ENCODE measurements at places on chromosomes 4 and X.

DNA sequence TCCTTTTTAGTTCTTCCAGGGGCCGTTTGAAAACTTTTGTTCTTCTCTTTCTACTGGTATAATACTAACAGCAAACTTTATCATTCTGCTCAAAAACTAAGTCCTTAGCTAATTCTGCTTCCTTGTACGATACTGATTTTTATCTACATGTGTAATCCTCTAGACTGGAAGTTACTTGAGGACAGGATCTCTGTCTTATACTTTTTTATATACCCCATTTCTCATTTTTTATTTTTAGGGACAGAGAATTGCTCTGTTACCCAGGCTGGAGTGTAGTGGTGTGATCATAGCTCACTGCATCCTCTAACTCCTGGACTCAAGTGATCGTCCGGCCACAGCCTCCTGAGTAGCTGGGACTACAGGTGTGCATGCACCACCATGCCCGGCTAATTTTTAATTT, 2.2 kb downstream of the COX7B start:
- no peak for DNase-seq

- DNase-seq: no peak
Measured at GRCh38 chr4:6148506-6149205, 51.7 kb downstream of the JAKMIP1 start.

DNA sequence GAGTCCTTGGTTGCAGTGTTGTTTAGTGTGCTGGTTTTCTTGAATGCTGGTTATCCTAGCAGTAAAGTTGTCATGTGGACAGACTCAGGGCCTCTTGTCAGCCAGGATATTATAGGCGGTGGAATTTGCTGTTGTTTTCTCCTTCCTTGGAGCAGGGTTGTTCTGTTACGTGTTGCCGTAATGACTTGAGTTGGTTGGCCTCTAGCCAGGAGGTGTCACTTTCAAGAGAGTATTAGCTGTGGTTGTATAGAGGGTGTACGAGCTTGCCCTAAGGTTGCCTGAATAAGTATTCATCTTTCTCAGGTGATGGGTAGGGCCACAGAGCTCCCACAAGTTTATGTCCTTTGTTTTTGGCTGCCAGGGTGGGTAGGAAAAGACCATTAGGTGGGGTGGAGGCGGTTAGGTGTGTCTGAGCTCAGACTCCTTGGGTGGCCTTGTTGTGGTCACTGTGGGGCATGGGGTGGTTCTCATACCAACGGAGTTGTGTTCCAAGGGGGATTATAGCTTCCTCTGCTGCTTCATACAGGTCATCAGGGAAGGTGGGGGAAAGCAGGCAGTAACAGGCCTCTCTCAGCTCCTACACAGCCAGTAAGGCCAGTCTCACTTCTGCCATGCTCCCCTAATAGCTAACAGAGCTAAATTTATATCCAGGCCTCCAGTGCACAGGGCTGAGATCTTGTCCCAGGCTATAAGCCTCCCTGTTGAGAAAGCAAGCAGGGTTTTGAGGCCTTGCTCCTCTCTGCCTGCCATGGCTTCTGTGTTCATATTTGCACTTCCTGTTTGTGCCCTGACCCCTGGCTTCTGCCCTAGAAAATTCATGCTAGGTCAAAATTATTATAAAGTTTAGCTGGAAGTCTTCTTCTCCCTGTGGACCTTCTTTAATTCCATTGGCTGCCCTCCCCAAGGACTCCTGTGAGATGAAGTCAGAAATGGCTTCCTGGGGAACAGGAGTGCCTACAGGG, 594.7 kb downstream of the RAPGEF2 start:
- no peak for DNase-seq

DNA sequence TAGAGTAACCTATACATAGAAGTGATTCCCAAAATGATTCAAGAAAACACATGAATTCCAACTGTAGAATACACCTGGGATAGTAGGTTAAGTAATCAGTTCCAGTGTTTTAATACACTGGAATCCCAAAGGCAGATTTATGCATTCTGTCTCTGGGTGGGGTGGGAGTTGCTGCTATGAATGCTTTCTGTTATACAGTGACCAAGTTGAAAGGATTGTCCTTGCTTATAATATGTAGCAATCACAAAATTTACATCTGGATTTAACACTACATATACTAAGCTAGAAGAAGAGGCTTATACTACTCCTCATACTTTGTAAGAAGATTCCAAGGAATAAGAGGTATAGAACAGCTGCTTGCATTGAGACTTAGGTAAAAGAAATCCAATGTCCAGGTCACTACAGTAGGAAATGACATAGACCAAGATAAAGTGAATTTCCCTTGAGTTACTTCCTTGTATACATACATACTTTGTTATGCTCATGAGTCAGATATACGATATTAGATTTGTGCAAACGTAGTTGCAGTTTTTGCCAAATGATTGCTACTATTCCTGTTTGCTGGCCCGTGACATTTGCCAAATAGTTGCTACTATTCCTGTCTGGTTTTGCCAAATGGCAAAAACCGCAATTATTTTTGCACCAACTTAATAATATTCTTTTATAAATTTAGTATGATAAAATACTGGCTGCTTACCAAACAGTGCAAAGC, 210.5 kb upstream of the DIAPH2 start:
- DNase-seq: no peak

DNA sequence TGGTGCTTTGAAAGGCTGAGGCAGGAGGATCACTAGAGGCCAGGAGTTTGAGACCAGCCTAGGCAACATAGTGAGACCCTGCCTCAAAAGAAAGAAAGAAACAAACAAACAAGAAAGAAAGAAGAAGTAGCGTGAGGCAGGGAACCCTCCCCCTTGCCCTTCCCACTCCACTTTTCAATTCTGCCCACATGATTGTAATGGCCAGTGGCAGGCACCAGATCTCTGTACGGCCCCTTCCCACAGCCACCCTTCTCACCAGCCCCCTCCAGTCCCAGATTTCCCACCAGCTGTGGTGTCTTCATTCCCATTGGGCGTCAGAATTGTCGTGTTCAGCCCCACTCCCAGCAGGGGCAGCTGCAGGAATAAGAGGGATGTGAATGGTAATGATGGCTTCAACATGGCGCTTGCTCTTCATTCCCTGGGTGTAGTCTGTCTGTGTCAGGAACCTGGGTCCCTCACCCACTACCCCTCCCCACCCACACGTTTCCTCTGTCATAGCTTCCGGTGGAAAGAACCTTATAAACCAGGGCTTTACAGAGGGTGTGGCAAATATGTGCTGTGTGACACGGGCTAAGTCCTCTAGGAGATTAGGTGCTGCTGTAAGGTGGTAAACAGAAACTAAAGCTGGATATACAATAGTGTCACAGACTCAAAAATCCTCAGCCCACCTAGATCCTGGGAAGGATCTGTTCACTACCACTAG, at the start of gene IL2RG:
Gene IL2RG (minus strand): TSS at position 437 of the 703 bp plus-strand sequence. CDS start 38 bp downstream, at position 399.
- DNase-seq: peak; percentile 73

- no peak for DNase-seq
Measured at GRCh38 chr4:168605411-168605810, 108.6 kb downstream of the PALLD start.

DNA sequence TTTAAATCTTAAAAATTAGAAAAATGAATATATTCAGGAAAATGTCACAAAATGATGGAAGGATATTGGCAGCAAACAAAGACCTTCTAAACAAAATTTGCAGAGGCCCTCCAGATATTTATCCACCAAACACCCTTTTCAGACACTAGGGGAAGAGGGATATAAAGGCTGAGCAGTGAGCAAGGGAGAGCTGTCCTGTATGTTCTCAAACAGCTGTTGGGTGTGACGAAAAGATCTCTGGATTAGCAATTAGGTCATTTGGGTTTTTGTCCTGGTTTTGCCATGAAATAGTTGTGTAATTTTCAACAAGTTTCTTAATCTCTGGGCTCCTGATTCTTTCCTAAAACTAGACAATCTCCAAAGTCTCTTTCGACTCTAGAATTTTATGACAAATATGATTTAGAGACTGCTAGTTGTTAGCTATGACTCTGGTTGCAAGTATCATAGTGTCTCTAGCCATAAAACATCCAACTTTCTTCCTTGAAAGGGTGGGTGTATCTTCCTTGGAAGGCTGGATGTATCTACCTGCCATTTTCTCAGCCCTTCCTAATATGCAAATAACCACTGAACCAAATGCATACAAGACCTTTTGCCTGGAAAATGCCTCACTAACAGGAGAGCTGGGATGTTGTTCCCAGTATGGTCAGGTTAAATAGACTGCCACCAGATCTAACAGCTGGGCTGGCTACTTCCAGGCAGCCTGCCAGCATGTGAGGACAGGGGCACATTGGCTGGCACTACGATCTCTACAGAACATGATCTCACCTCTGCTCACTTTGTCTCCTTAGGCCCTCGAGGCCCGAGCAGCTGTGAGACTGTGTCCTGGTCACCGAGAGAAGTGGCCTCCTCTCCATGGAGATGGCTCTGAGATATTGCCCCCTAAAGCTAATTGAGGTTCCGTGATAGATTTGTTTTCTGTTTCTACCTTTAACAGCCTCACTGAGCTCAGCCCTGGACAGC, 225.5 kb upstream of the JADE1 start:
- no peak for DNase-seq

DNA sequence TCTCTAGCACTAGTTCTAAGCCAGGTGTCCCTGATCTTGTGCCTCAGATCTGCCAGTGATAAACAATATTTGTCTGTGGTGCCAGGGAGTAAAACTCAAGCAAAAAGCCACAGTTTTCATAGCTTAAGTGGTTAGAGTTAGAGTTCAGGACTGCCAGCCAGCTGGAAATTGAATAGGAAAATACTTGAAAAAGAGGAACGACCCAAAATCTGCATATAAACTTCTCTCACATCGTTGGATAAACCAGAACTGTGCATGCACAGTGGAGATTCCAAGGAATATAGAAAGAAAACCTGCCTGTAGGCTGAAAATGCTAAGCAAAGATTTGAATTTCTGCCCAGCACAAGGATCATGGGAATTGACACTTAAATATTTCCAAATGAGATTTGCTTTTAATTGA, 35.0 kb upstream of the GNPDA2 start:
- DNase-seq: no peak

DNA sequence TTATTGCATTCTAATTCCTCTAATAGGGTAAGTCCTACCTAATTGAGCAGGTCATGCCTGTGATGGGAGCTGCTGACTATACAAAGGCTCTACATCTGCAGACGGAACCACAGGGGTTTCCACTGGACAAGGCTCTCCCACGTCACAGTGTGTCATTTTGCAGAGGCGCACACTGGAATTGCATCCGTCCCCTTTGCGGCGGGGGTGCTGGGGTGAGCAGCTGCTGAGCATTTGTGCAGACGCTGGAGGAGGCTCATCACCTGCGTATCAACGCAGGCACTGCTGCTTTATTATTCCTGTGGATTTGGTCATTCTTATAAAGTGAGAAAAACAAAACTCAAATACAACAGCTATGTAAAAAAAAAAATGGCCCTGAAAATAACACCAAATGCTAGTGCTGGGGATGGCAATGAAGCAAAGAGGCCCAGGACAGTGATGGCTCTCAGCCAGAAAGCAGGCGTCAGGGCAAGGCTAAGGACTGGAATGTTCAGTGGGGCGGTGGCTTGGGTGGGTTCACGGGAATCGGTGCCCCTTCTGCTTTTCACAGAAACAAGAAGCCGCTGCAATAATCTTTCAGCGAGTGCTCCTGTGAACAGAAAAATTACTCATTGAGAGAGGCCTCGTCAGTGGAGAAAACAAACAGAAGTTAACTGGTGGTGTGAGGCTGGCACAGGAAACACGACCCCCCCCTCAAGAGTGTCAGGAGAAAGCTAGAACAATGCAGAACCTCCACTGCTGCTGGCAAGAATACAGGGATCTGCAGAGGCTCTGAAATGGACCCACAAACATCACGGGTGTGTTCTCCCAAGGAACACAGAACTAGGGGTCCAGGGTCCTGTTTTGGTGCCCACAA, 67.8 kb downstream of the GATB start:
- DNase-seq: no peak

DNA sequence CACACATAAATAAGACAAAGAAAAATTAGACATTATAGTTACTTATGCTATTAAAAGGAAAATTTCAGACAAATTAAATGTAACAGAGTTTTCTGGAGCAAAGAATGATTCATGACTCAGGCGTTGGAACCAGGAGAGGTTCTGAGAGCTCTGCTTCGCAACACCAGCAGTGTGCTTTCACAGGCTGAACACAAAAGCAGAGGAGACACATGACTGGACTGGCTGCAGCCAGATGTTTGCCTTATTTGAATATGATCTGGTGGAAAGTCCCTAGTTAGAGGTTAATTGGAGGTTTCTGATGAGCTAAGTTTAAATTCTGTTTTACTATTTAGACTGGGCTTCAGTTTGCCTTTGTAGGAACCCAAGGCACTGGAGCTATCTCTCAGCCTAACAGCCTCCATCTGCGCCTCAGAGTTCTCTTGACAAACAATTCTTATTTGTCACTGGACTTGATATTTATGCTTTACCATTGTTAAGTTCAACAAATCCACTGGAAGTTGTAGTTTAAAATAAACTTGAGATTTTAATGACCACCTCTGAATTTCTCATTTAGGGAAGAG, 16.2 kb downstream of the BOD1L1 start:
- DNase-seq: no peak

- no peak for DNase-seq
Measured at GRCh38 chr4:63919636-63920365, 489.4 kb downstream of the TECRL start.

DNA sequence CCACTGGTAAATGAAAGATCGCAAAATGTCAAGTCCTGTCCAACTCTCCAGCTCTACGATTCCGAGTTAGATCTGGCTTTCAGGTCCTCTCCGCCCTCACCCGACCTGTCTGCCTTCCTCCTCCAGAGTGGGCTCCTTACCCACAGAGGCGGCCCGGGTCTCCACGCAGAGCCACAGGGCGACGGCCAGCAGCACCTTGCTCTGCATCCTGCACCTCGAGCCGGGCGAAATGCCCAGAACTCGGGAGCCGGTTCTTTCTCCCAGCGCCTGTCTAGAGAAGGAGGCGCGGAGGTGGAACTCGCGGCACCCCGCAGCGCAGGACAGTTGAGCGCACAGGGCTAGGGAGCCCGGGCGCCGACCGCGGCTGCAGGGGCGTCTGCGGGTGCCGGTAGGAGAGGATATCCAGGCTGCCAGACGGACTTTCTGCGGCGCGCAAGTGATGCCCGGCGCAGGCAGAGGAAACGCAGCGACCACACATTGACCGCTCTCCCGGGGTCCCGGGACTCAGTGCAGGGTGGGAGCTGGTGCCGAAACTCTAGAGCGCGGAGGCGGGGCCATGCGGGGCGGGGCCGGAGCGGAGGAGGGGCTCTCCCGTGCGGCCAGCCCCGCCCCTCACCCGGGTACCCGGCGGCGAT, at the start of gene KDR:
Gene KDR (minus strand): TSS at position 509 of the 635 bp plus-strand sequence. CDS start 302 bp downstream, at position 207.
- no peak for DNase-seq

DNA sequence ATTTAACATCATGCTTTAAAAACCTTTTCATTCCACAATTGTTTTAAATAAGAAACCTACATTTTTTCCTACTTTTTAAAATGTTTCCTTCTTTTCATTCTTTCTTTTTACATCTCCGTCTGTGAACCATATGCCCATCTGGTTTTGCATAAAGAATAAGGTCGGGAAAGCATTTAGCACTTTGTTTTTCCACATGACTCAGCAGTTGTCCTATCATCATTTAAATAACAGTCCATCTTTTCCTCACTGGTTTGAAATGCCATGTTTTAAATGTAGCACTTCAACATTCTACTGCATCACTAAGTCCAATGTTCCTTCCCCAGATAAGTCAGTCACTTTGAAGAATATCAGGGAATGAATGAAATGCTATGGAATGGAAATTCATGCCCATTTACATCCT, 128.4 kb downstream of the SH3RF1 start:
- DNase-seq: no peak
